IPS DF 6.9 (cell line): ENCODE measurements at places on chromosomes 7 and 10.

DNA sequence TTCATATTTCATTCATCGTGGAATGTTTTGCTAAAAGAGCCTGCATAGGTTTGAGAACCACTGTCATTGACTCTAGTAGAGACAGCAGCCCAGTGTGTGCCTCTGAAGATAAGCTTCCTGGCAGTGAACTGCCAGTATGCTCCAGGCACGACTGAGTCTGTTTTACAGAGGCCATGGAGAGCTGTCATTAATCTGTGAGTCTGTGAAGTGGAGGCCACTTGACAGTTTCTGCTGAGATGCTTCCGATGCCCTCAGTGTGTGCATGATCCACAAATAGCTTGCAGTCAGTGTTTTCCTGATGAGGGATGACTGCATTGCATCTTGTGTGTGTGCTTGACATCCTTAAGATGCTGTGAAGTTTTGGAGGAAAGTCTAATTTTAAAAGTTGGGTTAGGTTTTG is 162.2 kb downstream of the PFKFB3 start:
- no peak for DNase-seq
- no peaks in the 10 kb centered on the region; the same call in 1 of the 2 replicates for H3K4me1 ChIP-seq
- no peaks in the 10 kb centered on the region for H3K27me3 ChIP-seq
- no peaks in the 10 kb centered on the region for H3K36me3 ChIP-seq
- H3K27ac ChIP-seq, result no peak overlapping the region

DNA sequence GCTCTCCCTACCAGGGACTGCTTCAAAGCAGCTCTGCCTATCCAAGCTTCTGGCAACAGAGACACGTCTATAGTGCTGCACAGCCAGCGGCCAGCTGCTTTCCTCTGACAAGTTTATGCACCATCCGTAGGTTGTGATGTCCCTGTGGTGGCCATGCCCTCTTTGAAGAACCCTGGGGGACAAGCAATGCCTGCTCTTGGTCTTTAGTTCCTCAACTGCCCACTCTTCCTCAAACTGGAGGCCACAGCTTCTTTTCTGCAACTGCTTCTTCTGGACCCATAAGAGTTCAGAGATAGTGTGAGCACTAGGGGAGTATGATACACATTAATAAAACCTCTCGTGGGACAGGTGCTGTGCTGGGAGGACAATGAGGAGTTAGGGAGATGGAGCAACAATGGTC is 164.9 kb downstream of the ELMO1 start:
- H3K27me3 ChIP-seq, result no peaks in the 10 kb centered on the region
- H3K4me1 ChIP-seq, result peaks cover 4% of the 10 kb centered on the region; the same call in 1 of the 2 replicates
- no peak overlapping the region for H3K27ac ChIP-seq

- DNase-seq, result no peak
- no peak overlapping the region for H3K4me3 ChIP-seq
- no peaks in the 10 kb centered on the region for H3K36me3 ChIP-seq
- no peaks in the 10 kb centered on the region for H3K27me3 ChIP-seq
- H3K27ac ChIP-seq, result no peak overlapping the region
These were observed 73.8 kb upstream of the BMPER start for GRCh38 chr7:33831389-33832141.

- no peaks in the 10 kb centered on the region for H3K27me3 ChIP-seq
- H3K4me3 ChIP-seq, result no peak overlapping the region
- DNase-seq, result no peak
- no peaks in the 10 kb centered on the region for H3K36me3 ChIP-seq
- H3K4me1 ChIP-seq, result no peaks in the 10 kb centered on the region
These were observed 428.0 kb upstream of the TPK1 start for GRCh38 chr7:145263886-145264285.
